Stimulated activated effector memory CD8-positive, alpha-beta T cell treated with anti-CD3 and anti-CD28 coated beads, Interleukin-12 subunit alpha, Interleukin-12 subunit beta, amount 100 ng/mL, for 72 hours (primary cell): ENCODE measurements at places on chromosomes 12 and 14.
A peak's percentile ranks its signal among the peaks of the same experiment; 100 is the strongest.

DNA sequence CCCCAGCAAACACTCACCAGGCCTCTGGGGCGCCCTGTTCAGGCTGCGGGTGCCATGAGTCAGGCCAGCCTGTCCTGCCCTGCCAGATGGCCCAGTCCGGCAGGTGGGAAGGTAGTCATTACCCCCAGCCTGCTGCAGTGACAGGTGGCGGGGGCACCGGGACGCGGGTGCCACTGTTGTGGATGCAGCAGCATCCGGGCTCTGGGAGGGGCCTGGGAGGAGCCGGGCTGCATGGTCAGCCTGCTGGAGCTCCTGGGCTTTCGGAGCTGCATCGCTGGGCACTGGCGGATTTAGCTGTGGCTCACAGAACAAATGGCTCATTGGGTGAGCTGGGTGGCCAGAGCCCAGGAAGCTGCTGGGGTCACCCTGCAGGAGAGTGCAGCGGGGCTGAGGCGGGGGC is 13.5 kb downstream of the CEP170B start:
- DNase-seq, result no peak

- no peak for DNase-seq
Measured at GRCh38 chr12:27964123-27964522, 8.4 kb downstream of the PTHLH start.

GRCh38 chr12:132308853-132309595 is 20.4 kb downstream of the GALNT9 start:
- no peak for DNase-seq

- DNase-seq, result no peak
Measured at GRCh38 chr14:71488703-71489191, 443.5 kb upstream of the RGS6 start.

DNA sequence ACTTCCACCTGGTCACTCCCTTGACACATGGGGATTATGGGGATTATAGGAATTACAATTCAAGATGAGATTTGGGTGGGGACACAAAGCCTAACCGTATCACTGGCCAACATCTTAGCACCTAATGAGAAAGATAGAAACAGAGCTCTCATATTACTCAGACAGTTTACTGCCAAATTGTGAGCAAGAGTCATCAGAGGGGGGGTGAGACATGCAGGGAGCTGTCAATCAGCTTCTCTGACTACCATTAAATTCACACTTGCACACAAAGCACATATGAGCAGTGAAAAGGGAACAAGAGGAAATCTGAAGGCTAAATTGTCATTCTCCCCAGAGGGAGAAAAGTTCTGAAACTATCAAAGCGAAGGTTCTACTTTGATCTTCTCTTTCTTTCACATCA is 78.1 kb upstream of the GRIN2B start:
- no peak for DNase-seq

DNA sequence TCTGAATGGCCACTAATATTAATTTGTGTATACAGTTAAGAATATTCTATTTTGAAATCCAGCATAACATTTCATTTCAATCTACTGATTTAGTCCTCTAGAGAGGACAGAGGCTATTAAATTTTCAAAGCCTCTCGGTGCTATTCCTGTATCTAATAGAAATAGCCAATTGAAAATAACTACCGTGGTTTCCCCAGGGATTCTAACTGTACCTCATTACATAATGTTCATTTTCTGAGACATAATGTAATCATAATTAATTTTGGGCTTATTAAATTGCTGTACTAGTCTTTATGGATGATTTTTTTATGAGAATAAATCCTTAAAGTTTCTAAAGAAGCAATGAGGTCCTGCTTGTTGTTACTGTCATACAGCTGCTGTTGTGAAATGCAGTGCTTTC is 38.6 kb upstream of the ACSS3 start:
- DNase-seq, result no peak

- DNase-seq, result no peak
Measured at GRCh38 chr14:40240245-40240859, 808.1 kb upstream of the FBXO33 start.

GRCh38 chr14:78302841-78303240 is 132.7 kb downstream of the NRXN3 start:
- DNase-seq, result no peak

DNA sequence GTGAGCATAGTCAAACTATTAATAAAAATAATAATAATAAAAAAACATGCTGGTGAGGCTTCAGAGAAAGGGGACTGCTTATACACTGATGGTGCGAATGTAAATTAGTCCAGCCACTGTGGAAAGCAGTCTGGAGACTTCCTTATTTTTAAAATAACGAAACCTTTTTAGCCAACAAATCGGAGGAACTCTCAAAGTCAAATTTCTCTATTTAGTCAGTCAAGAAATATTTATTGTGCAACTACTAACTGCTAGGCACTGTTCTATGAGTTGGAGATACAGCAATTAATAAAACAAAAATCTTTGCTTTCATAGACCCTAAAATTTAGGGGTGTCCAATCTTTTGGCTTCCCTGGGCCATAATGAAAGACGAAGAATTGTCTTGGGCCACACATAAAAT is 10.8 kb downstream of the TAOK3 start:
- DNase-seq, result no peak

- no peak for DNase-seq
Measured at GRCh38 chr14:64934338-64934929, 8.1 kb downstream of the GPX2 start.

DNA sequence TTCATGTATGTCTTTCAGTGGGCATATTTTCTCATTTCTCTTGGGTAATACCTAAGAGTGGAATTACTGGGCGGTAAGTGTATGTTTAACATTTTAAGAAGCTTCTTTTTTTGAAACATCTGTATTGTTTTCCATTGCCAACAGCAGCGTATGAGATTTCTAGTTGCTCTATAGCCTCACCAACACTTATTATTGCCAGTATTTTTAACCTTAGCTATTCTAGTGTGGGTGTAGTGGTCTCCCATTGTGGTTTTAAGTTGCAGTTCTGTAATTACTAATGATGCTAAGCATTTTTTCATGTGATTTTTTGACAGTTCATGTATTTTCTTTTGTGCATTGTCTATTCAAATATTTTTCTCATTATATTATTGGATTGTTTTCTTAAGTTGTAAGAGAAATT is 101.9 kb upstream of the EEA1 start:
- no peak for DNase-seq

DNA sequence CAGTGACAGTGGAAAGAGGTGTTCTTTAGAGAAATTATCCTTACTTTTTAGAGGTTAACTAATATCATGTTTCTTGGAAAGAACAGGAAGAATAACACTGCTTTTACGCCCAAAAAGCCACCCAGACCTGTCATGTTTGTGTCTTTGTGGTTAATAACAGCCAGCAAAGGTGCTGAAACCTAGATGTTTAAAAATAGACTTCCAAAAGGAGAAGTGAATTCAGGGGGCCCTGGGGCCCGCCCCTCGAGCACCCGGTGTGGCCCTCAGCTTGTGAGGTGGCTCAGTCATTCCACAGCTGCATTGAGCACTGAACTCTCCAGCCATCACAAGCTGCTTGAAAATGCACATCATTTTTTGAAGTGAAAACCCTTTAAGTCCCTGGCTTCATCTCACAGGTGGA is 20.8 kb upstream of the AMN start:
- no peak for DNase-seq

GRCh38 chr14:28762303-28762954 is 4.2 kb upstream of the FOXG1 start:
- no peak for DNase-seq

- DNase-seq, result no peak
Measured at GRCh38 chr12:46788072-46788887, 37.5 kb downstream of the SLC38A4 start.

GRCh38 chr12:57896434-57897201 is 44.7 kb upstream of the ATP23 start:
- DNase-seq, result no peak

- DNase-seq, result no peak
Measured at GRCh38 chr12:92938638-92939037, 9.5 kb upstream of the EEA1 start.

GRCh38 chr12:76901628-76902380 is 23.0 kb upstream of the CSRP2 start:
- DNase-seq, result no peak

- DNase-seq, result peak; percentile 52
Measured at GRCh38 chr12:75208856-75209811, 505 bp downstream of the KCNC2 start.

DNA sequence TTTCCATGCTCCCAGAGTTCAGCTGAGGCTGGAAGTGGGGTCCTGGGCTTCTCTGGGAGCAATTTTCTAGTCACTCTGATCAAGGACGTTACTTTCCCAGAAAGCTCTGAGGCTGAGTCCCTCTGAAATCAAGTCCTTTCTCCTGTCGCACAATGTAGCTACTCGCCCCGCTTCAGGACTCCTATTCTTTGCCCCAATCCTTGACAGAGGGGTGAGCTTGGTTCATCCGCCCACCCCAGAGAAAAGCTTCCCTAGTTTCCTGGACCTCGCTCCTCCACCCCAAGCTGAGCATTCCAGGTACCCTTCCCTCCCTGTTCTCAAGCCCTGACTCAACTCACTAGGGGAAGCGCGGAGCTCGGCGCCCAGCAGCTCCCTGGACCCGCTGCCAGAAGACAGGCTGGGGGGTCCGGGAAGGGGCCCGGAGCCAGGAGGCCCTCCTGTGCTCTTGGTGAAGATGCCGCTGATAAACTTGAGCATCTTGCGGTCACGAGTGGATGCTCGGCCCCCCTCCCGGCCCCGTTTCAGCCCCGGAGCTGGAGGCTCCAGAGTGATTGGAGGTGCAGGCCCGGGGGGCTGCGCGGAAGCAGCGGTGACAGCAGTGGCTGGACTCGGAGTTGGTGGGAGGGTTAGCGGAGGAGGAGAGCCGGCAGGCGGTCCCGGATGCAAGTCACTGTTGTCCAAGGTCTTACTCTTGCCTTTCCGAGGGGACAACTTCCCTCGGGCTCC is 1.6 kb downstream of the AGAP2 start:
- no peak for DNase-seq

DNA sequence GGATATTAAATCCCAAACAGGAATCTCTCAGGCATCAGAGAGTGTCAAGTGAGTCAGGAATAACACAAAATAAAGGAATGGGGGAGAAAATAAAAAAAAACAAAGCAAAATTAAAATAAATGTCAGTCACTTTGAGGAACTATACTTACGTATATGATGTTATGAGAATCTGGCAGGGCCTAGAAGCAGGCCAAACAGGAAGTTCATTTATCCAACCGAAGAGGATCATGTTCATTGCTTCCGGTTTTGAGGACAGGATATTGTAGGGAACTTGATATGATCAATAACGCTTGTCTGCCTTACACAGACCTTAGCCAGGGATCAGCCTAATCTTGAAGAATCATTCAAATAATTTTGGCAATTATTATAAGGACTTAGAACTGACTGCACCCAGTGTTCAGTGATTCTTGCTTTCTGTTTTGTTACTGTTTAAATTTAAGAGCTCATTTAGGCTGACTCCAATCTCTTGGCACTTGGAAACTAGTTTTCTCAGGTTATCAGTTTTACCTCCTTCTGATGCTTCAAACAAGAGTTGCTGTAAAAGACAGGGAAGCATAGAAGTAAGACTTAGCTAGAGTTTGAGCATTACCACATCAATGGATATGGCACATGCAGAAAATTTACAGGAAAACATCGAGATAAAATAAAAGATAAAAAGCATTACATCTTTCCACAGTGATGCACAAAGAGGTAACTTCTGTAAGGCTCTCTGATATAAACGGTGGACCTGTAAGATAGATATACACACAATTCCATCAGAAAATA is 53.4 kb downstream of the ZFC3H1 start:
- no peak for DNase-seq

GRCh38 chr14:25121337-25122129 is 71.6 kb upstream of the STXBP6 start:
- no peak for DNase-seq

- no peak for DNase-seq
Measured at GRCh38 chr14:74510959-74511409, 17.4 kb downstream of the ISCA2 start.

DNA sequence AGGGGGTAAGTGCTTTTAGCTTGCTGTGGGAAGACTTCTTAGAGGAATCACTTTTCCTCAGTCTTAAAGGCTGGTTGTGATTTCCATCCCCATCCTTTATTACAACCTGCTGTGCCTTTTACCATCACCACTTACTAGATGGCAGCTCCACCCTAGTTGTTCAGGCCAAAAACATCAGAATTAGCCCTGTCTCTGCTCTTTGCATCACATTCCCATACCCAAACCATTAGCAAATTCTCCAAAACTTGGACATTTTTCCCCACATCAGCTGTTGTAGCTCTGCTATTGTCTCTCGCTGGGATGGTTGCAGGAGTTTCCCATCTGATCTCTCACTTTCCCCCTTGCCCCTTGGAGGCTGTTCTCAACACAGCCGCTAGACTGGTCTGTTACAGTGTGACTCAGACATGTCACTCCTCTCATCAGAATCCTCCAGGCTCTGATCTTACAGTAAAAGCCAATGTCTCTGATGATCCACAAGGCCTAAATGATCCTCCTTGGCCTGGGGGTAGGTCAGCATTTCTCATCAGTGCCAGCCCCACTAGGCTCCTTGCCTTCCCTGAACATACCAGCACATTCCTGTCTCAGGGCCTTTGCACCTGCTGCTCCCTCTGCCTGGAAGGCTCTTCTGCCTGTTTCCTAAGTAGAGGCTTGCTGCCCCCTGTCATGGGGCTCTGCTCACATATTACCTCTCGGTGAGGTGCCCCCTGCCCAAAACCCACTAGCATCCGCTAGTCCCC is 102.5 kb downstream of the BEGAIN start:
- DNase-seq, result no peak

DNA sequence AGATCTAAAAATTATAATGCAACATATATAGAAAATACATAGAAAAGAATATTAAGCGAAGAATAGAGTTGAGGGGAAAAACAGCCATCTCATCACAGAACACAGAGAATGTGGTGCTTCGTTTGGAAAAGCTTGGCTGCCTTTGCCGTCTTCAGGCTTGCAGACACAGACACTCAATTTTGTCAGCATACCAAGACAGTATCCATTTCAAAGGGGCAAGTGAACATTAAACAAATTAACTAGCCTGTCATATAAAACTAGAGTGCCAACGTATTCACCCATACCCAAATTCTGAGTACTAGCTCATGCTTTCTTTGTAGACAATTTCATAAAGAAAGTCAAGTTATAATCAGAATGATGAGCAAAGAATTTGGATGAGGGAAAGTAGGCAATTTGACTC is 40.5 kb downstream of the DMAC2L start:
- DNase-seq, result no peak

DNA sequence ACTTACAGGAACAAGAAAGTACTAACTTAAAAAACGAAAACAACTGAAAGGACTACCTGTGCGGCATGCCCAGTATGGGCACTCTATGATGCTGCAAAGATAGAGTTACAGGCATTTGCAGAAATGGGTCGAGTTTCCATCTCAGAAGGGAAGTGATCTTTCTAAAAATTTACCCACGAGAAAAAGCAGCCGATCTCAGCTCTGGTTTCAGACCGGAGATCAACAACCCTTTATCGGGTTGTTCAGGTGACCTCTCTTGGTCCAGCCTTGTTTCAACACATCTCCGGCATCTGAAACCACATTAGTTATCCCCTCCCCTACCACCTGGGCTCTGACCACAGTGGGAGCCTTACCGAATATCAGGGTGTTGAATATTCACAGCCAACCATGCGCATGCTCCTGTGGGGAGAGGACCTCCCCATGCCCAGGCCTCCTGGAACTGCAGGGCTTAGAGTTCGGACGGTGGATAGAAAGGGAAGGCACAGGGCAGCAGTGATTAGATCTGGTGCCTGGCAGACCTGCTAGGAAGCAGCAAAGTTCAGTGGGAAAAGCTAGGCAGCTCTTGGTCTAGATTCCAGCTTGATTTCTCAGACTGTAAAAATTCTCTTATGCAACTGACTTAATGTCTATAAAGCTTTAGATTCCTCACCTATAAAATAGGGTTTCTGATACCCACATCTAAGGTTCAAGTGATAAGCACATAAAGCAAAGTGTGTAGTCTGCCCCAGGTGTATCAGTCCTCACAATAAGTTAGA is 906.0 kb downstream of the VRK1 start:
- DNase-seq, result no peak
